Stimulated activated CD4-positive, alpha-beta T cell treated with anti-CD3 and anti-CD28 coated beads, Interleukin-2, amount 100 ng/mL, for 48 hours (primary cell): ENCODE measurements at places on chromosomes 11 and 22.

DNA sequence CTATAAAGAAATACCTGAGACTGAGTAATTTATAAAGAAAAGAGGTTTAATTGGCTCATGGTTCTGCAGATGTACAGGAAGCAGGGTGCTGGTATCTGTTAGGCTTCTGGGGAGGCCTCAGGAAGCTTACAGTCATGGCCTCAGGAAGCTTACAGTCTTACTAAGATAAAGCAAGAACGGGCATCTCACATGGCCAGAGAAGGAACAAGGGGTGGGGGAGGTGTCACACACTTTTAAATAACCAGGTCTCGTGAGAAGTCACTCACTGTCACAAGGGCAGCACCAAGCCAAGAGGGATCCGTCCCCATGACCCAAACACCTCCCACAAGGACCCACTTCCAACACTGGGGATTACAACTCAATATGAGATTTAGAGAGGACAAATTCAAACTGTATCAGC, 192.8 kb upstream of the B3GAT1 start:
- no peak for DNase-seq

GRCh38 chr11:124176925-124177715, 6.0 kb upstream of the OR10D3 start:
- DNase-seq = no peak

DNA sequence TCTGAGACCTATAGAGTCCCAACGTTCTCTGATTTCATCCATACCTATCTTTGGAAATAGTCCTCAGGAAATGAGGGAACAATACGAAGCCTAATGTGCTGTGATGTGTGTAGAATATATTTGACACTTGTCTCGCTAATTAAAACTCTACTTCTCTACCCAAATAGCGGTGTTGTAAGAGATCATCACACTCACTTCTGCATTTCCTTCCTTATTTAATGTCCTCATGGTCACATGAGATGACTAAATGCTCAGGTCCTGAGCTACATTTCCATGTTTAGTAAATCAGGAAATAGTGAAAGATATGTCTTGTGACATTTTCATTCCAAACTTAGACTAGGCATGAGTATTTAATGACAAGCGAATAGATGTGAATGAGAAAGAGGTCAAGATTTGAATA, 112.3 kb downstream of the MAML2 start:
- DNase-seq = no peak

DNA sequence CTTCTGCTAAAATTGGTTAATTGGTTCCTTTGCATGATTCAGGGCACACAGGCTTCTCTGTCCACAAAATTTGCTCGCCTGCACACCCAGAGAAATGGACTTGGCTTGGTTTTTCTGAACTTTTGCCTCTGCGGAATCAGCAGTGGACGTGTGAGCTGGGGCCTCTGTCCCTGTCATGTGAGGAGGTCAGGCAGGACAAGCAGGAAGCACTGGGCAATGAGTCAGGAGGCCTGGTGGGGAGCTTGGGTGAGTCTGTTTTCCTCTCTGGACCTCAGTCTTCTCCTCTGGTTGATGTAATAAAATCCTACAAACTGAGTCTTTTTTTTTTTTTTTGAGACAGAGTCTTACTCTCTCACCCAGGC, 10.4 kb upstream of the CELSR1 start:
- DNase-seq = no peak

DNA sequence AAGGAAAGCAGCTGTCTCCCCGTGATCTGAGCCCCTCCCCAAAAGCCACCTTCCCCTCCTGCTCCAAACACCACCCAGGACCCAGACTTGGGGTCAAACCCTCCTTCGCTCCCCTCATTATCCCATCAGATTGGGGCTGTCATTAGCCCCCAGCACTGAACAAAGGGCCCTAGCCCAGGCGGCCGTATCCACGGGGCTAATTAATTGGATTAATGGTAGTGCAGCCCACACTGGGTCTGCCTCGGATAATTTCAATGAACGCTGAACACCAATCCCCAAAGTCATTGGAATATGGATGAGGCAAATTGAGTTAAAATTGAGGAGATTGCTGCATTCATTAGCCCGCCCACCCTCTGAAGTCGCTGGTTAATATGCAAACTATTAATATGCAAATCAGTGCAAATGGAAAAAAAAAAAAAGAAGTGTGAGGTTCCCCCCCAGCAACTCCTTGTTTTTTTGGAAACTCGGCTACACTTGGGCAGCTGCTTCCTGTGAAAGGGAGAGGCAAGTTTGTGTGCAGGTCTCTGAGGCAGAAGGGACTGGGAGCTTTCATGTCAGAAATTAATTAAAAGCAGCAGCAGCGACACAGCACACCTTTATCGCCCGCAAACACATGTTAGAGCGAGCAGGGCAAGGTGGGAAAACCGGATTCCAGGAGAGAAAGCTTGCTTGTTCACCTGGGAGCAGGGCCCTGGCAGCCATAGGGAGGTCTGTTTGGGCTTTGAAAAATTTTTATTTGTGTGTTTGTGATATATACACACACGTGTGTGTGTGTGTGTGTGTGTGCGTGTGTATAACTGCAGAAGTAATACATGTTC, 517.8 kb downstream of the MIAT start:
- DNase-seq = no peak

- DNase-seq = no peak
Measured at GRCh38 chr11:46036969-46037368, 84.3 kb downstream of the PHF21A start.

- no peak for DNase-seq
Measured at GRCh38 chr22:48084041-48084728, 1321.7 kb downstream of the TBC1D22A start.

DNA sequence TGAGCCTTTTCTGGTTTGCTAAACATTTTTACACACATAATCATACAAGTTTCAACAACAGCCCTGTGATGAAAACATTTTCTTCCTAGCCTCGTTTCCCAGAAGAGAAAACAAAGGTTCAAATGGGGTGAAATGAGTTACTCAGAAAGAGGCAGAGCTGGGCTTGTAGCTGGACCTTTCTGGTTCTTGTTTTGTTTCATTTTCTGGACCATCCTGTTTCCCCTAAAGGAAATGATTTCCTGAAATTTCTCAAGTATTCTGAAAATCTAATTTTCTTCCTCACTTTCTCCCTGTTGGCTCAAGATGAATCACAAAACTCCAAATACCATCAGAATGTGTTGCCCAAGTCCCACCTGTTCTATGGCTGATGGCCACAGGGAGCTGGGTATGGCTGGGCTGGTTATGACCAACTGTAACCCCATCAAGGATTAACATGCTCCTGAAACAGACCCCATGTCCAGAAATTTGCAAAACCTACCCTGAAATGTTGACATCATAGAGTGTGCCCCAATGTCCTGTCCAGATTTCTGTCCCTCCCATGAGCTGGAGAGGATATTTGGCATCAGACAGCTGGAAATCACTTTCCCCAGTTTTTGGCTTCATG, 6.7 kb upstream of the APOL4 start:
- no peak for DNase-seq

- no peak for DNase-seq
Measured at GRCh38 chr11:103488031-103488461, 378.8 kb downstream of the DYNC2H1 start.

- no peak for DNase-seq
Measured at GRCh38 chr11:109023036-109023435, 358.2 kb downstream of the DDX10 start.

- DNase-seq = no peak
Measured at GRCh38 chr11:46452918-46453517, 61.4 kb upstream of the CHRM4 start.

GRCh38 chr11:115132436-115133228, 371.6 kb downstream of the CADM1 start:
- no peak for DNase-seq

GRCh38 chr11:106043540-106043939, 21.5 kb upstream of the MSANTD4 start:
- DNase-seq = no peak

- DNase-seq = no peak
Measured at GRCh38 chr11:96465512-96465911, 75.7 kb downstream of the JRKL start.

GRCh38 chr11:100799445-100799844, 112.4 kb downstream of the ARHGAP42 start:
- DNase-seq = no peak

GRCh38 chr11:44711787-44712608, 14.8 kb upstream of the TSPAN18 start:
- DNase-seq = no peak

DNA sequence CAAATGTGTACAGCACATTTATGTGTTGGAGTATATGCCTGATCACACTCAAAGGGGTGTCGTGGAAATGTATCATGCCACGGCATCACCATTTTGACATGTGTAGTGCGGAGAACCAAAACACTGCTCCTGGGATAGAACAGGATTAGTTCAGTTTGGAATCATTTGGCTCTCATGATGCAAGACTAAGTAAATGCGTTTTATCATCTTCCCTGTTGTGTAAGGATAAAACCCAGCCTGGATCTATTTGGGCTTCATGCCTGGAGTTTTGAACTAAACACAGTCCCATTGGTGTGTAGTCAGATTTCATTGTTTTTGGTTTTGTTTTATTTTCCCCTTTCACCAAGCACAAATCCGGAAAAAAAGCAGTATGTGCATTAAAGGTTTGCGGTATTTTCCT, 574.3 kb downstream of the NTM start:
- DNase-seq = no peak

- no peak for DNase-seq
Measured at GRCh38 chr22:31906086-31906485, 38.2 kb upstream of the YWHAH start.

DNA sequence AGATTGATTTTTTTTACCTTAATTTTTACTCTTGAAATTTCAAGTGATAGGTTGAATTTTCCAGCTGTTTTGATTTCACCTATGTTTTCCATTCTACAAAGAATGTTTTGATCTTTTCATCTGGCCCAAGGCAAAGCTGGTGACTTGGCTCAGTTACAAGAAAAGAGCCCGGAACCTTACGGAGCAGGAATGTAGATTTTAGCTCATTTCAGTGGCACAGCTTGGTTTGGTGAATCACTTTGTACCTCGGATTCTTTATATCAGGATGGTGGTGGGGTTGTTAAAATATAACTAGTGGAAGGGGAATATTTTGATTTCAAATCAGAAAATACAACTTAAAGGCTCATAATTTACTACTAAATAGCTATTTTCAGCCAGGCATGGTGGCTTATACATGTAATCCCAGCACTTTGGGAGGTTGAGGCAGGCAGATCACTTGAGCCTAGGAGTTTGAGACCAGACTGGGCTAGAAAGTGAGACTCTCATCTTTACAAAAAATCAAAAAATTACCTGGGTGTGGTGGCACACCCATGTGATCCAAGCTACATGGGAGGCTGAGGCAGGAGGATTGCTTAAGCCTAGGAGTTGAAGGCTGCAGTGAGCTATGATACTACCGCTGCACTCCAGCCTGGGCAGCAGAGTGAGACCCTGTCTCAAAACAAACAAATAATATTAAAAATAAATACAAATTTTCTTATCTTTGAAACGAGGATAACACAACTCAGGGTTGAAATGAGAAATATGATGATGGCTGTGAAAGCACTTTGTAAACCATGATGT, 9.4 kb upstream of the GRIK4 start:
- DNase-seq = no peak

DNA sequence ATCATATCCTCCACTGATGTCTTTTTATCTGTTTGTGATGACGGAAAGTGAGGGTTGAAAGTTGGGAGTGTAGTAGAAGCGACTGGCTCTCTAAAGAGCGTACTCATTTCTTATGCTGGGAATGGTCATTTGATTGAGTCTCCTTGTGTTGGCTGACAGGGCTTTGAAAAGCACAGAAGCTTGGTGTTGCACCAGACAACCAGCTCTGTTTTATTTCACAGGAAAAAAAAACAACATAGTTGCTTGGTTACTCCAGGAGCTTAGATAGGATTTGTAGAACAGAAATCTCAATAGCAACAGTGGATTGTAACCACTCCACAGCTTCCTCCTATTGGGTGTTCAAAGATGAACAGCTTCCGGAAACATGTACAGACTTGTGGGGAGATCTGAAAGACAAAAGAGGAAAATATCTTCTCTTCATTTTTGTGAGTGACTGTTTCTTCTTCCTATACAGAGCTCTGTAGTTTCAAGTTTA, 2.7 kb downstream of the RBM14 start:
- DNase-seq = no peak

GRCh38 chr11:47797633-47798032, 30.5 kb upstream of the FNBP4 start:
- DNase-seq = peak; percentile 25

DNA sequence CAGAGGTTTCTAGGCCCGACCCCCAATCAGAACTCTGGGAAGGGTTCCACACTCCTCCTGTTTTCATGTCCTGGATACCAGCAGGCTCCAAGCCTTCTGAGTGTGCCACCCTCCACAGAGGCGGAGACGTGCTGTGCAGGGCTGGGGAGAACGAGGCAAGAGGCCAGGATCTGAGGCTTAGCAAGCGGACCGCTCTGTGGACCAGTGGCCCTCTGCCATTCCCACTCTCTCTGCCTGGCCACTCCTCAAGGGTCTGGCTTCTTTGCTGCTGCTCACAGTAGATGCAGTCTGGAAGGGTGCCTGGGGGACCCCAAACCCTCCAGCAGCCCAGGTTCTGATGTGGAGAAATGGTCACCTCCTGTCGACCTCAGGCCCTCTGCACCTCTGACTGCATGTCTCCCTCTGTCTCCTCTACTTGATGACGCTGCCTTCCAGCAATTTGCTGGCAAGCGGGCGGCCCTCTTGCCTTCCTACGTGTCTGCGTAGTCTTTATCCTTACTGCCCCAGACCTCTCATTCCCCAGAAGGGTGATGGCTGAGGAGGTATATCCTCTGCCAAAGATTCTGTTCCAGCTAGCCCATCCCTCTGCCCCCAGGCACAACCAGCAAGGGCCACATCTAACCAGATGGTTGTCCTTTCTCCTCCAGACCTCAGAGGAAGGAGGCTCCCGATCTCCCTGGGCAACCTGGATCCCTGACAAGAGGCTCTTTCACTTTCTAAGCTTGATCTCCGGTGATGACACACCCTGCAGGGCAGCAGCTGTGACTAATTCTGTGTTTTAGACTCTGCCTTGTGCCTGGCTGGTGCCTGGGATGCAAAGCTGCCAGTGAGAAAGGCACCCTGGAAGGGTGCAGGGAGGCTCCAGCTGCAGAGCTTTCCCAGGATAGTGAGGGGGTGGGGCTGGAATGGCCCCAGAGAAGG, 87.3 kb downstream of the NAT10 start:
- DNase-seq = no peak

DNA sequence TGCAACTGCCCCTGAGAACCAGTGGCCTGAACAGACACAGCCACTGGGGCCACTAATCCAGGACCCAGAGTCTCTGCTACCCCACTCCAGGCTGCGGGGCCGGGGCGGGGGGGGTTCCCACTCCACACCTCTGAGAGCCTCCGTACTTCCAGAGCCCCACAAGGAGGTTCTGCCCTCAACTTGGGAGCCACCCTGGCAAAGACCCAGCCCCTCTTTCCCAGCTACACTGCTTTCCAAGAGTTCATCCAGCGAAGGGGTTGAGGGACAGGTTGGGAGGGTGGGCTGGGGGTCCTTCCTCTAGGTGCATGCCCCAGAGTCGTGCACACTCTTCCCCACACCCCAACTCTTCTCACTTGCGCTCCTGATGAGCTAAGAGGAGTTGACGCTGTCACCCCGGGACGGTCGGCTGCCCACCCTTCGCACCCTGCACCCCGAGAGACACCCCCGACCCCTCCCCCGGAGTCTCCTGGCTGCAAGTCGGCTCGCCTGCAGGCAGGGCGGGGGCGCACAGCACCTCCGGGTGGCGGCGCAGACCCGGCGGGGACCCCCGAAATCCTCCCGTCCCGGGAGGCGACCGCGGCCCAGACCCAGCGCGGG, 531 bp downstream of the RAB3IL1 start:
- no peak for DNase-seq
